ENCODE measurements at places on chromosomes 3 and 15. TPM values are rescaled to one million over a fixed set of nuclear protein-coding genes. Genes with fewer than 3 reads are reported as not detected.

EDC3 gene
- 18.5 TPM for total RNA-seq

TNFAIP8L3 gene
- total RNA-seq: 19.8 TPM

- no peak for ATAC-seq
Observed at GRCh38 chr3:127691974-127692373, 19.2 kb downstream of the ABTB1 start.

CDAN1 gene
- total RNA-seq: 6.5 TPM

GRCh38 chr3:184717399-184717983 lies 5.6 kb upstream of the MAGEF1 start:
- no peak for ATAC-seq

PROS1 gene
- total RNA-seq: 91.1 TPM

- ATAC-seq: no peak
Observed at GRCh38 chr15:99994849-99995248, 261.6 kb upstream of the LYSMD4 start.

DNA sequence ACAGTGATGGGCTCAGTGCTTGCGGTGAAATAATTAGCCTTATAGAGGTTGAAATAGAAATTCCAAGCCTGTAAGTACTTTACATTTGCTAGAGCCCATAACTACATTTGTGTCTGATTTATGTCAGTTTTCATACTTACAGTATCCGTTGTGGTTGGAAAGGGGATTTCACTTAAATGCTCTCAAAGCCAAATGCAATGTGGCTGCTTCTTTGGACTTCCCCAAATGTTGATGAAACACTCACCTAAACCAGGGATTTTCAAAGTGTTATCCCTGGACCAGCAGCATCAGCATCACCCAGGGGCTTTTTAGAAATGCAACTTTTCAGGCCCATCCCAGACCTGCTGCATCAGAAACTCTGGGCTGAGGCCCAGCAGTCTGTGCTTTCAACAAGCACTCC lies 378.7 kb downstream of the MCTP2 start:
- ATAC-seq: no peak

GRCh38 chr3:140994316-140994715 lies 52.7 kb downstream of the SLC25A36 start:
- no peak for ATAC-seq

GRCh38 chr3:69385723-69386555 lies at the start of gene FRMD4B:
FRMD4B (minus strand) TSS chr3:69386088; CDS start chr3:69385989, 99 bp downstream.
- ATAC-seq: peak; percentile 86

CD200R1 gene
- total RNA-seq: 4.9 TPM

DNA sequence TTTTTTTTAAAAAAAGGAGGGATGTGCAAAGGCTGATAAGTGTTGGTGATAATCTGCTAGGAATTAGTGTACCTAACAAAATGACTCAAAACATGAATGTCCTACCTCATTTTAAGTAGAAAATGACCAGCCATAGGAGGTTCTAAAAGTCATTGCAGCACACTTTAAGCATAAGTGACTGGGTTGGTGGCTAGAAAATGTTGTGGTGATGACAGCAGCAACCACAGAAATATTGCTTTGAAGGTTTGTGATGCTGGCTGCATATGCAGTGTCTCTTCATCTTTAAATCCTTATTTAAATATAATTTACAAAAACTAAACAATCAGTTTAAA lies 55.2 kb downstream of the CMSS1 start:
- ATAC-seq: no peak

- no peak for ATAC-seq
Observed at GRCh38 chr3:143389388-143389787, 269.8 kb downstream of the CHST2 start.

GRCh38 chr3:123376451-123377242 lies 72.2 kb downstream of the ADCY5 start:
- ATAC-seq: no peak

- ATAC-seq: peak; percentile 78
Observed at GRCh38 chr3:139427283-139428060, 38.0 kb upstream of the COPB2 start.

DNA sequence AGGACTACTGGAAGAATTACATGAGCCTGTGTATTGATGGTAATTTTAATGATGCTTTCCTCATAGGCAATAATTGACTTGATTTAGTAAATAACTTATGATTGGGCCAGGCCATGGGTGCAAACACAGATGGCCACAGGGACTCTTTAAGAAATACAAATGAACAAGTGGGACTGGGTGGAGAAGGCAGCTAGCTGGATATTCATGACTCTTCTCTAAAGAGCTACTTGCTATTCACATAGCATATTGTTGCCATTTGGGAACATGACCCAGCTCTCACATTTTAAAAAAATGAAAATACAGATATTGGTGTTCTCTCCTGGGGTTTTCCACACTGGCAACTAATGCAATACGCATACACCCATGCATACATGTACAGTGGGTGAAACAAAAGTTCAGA lies 178.3 kb downstream of the PTPRG start:
- no peak for ATAC-seq

DNA sequence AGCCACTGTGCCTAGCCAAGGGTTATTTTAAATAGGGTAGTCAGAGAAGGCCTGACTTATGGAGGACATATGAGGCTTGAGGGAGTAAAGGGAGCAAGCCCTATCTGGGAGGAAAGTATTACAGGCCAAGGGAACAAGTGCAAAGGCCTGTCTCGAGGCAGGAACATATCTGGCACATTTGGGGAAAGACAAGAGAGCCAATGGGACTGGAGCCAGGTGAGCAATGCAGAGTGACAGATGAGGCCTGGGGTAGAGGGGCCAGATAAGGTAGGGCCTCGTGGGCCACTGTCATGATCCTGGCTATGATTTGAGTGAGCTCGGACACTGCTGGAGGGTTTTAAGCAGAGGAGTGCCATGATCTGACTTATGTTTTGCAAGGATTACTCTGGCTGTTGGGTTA lies 43.8 kb downstream of the DCP1A start:
- no peak for ATAC-seq

DNA sequence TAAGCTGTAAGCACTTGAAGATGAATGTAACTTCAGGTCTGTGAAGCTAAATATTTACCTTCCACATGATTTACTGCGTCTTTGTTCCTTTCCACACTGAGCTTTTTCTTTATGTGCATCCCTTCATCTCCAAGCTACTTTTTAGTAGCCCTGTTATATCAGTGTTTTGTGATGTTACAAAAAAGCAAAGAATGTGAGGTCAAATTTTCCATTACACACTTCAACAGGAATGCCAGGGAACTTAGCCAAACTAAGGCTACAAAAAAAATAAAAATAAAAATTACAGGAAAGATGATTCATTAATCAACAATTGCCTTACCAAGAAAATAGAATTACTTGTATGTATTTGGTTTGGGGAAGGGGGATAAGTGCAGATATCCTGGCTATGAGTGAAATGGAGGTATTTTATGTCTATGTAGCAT lies 73.0 kb downstream of the FILIP1L start:
- peak; percentile 69 for ATAC-seq

- no peak for ATAC-seq
Observed at GRCh38 chr3:97360804-97361203, 403.8 kb upstream of the ARL6 start.

All from gastroesophageal sphincter (tissue), 4 donors.